Cardiac muscle cell (in vitro differentiated cells and primary cell): ENCODE measurements at places on chromosomes 5 and 9.
A peak's percentile ranks its signal among the peaks of the same experiment; 100 is the strongest.

- no peak for DNase-seq
Measured at GRCh38 chr9:107866711-107867311, 377.2 kb upstream of the KLF4 start.

GRCh38 chr5:96640696-96641095, 21.5 kb upstream of the CAST start:
- DNase-seq: no peak

- no peak for DNase-seq
Measured at GRCh38 chr5:179151286-179152118, 91.3 kb downstream of the ZNF354C start.

- DNase-seq: peak; percentile 59
Measured at GRCh38 chr9:88809355-88810161, 181.7 kb upstream of the S1PR3 start.

- peak; percentile 39 for DNase-seq
Measured at GRCh38 chr5:164255598-164256213, 750.3 kb downstream of the MAT2B start.
